ENCODE measurements at places on chromosomes 7 and 10.

GRCh38 chr10:112491144-112491543 is 44.1 kb downstream of the VTI1A start:
- no peak for DNase-seq

GRCh38 chr10:132611986-132612385 is 74.4 kb downstream of the INPP5A start:
- DNase-seq, result no peak

DNA sequence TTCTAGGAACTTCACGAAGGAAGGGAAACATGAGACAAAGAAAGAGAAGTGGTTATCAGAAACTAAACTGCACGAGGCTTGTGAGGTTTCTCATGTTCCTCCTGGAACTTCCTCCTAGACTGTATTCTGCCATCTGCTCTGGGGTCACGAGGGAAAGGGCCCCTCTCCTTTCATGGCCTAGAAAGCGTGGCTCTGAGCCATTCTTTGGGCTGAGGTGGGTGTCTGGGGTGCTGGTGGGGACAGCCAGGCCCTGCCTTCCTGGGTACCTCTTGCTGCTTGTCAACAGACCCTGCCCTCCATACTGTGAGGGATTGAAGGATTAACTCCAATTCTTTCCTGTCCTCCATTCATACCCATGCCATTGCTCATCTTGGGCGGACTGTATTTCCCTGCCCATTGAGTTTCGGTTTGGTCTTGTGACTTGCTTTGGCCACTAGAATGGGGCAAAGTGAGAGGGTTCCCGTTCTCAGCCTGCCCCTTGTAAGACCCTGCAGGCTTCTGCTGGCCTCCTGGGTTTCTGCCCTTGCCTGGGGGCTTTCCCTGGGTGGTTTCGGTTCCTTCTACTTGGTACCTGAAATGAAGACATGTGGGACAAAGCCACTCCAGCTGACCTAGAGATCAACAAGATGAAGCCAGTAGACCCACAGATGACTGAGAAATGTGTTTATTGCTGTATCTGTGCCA is 14.9 kb upstream of the GIMAP8 start:
- DNase-seq, result no peak

DNA sequence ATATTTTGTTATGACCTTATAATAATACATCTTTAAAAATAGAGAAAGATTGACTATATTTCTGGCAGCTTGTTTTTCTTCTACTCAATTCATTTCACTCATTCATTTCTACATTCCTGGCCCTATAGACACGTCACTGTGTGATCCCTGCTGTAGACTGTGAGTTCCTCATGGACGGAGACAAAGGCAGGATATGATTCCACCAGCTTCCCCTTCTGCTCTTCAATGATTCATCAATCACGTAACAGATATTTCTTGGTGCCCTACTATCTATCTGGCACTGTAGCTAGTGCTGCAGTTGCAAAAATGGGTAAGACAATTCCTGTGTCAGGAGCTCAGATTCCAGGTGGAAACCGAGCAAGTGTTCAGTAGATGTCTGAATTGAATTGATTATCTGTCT is 415.0 kb downstream of the SFMBT2 start:
- DNase-seq, result no peak

DNA sequence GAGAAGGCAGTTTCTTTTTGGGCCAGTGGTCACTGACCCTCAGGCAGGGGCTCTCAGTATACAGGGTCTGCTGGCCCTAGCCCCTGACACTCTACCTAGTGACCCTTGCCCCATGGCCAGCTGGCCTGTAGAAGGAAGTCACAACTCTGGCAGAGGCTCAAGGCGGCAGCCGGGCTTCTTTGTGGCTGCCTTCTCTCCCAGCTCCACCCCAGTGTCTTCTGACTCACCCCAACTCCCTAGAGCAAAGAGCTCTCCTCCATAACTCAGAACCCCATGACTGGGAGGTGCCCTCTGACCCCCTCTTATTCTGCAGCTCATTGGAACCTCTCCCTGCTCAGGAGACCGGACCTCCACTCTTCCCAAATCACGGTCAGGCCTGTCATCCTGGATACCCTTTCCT is 358.2 kb downstream of the FGFR2 start:
- no peak for DNase-seq

GRCh38 chr10:4763960-4764428 is 62.0 kb upstream of the AKR1E2 start:
- DNase-seq, result no peak

- no peak for DNase-seq
Observed at GRCh38 chr10:30917789-30918188, 113.9 kb downstream of the ZNF438 start.

DNA sequence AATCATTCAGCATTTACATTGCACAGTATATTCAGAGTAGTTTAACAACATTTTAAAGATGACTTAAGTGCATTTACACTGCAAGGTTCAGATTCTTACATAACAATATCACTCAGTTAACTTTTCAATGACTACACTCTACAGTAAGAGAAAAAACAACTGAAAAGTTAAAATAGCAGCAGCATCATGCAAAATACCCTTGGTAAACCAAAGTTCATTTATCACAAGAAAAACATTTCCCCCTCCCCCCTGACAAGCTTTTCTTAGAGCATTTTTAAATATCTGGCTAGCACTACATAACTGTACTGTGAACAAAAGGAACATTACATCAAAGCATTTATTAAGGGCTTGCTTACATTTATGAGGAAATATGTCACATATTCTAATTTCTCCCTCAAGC is 179.5 kb upstream of the HGF start:
- no peak for DNase-seq

DNA sequence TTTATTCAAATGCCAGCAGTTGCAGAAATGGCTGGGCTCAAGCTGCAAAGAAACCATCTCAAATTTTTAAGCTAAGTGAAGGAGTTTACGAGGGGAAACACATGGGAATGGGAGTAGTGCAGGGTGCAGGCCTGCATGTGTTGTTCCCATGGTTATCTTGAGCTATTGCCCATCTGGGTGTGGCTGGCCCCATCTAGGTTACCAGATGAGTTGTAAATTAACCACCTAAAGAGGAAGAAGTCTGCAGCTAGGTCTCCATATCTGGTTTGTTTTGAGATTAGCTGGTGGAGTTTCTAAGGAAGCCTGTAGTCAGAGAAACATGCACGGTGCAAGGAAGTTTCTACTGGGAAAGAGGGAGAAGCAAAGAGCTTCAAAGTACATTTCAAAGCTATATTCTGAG is 23.3 kb upstream of the STEAP2 start:
- no peak for DNase-seq

DNA sequence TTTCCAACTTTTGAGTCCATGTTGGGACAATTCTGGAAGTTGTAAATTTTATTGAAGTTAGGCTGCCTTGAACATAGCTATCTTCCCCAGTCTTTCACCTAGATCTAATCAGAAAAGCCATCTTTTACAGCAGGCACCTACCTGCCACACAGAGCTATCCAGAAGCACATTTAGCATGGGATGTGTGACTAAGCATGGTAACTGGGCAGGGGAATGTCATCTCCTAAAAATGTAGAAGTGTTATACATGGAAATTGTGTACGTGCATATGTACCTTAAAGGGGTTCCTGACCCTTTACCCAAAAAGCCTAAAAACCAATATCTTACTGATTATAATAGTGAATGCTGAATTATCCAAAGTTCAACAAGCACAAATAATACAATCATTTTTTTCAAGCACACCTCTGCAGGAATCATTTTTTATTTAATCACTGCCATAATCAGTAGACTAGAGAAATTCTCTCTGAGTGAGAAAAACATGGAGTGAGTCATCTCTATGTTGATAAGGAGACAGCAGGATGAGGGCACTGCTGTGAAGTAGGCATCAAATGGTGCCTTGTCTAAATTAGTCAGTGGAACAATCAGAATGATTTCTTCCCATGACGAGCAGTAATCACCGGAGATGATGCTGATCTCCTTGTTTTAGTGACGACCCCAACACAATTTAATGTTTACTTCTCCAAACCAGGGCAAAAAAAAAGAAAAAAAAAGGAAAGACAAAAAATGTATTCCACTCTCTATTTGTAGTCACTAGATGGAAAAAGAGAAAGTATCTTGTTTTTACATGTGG is 75.9 kb downstream of the SORBS1 start:
- no peak for DNase-seq
